ENCODE measurements at places on chromosomes 1 and 21.
A peak's percentile ranks its signal among the peaks of the same experiment; 100 is the strongest.

GRCh38 chr1:41281334-41281733 is 39.2 kb upstream of the SCMH1 start:
- no peak for DNase-seq

DNA sequence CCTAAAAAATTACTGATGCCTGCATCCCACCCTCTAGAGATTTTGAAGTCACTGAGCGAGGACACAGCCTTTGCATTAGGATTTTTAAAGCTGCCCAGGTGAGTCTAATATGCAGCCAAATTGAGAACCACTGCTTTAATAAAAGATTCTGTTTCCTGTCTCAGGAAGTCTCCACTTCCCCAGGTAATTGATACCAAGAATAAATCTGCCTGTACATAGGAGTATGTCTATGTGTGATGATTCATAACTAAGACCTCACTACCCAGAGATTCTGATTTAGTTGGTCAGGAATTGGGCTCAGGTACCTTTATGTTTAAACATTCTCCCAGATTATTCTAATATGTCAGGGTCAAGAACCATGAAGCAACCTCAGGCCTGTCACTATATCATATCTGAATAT is 108.8 kb upstream of the ARTN start:
- no peak for DNase-seq

- DNase-seq: peak; percentile 62
These were observed 7.0 kb upstream of the POFUT2 start for GRCh38 chr21:45294509-45295291.

DNA sequence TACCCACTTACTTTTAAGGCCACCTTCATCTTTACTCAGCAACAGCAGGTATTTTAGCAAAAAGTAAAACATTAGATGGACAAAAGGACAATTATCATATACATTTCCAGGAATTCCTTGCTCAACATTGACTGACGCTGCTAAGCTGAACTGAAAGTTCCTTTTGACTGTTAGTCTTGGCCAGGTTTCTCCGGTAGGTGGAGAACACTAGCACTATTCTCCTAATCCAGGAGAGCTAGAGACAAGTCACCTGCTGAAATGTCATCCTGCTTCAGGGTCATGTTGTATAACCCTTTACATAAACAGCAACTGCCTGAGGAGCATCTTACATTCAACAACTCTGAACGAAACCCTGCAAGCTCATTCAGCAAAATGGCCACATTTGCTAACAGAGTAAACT is 109.0 kb upstream of the ESRRG start:
- DNase-seq: no peak

DNA sequence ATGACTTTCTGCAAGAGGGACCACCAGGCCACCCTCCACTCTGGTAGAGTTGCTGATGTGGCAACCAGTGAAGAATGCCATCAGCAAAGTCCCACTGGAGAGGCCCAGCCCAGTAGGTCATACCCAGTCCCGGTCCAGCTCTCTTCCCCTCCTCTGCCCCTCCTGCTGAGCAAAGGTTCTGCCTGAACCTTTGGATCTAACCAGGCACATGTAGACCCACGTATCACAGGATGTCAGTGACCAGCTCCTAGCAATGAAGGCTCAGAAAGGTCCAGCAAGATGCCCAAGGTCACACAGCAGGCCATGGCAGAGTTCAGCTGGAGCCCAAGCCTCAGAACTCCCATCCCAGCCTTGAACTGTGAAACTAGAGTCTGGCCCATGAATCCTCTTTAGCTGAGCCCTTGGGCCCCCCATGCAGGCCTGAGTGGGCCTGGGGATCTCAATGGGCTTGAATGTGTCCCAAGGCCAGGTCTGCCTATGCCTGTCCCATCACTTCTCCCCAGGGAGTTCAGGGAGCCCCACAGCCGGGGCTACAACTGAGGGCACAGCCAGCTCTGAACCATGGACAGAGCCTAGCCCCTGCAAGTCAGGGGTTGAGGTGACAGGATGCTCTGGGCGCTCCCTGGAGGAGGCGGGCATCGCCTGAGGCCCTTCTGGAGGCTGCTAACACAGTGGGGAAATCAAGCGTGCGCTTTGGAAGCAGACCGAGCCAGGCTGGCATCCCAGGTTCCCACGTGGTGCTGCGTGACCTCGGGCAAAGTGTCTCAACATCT is 21.4 kb upstream of the PADI1 start:
- no peak for DNase-seq

GRCh38 chr1:222877854-222878253 is 63.0 kb downstream of the DISP1 start:
- DNase-seq: no peak
